NCI-H1092 (cell line): ENCODE measurements at places on chromosomes 7 and 10.
A peak's percentile ranks its signal among the peaks of the same experiment; 100 is the strongest.

DNA sequence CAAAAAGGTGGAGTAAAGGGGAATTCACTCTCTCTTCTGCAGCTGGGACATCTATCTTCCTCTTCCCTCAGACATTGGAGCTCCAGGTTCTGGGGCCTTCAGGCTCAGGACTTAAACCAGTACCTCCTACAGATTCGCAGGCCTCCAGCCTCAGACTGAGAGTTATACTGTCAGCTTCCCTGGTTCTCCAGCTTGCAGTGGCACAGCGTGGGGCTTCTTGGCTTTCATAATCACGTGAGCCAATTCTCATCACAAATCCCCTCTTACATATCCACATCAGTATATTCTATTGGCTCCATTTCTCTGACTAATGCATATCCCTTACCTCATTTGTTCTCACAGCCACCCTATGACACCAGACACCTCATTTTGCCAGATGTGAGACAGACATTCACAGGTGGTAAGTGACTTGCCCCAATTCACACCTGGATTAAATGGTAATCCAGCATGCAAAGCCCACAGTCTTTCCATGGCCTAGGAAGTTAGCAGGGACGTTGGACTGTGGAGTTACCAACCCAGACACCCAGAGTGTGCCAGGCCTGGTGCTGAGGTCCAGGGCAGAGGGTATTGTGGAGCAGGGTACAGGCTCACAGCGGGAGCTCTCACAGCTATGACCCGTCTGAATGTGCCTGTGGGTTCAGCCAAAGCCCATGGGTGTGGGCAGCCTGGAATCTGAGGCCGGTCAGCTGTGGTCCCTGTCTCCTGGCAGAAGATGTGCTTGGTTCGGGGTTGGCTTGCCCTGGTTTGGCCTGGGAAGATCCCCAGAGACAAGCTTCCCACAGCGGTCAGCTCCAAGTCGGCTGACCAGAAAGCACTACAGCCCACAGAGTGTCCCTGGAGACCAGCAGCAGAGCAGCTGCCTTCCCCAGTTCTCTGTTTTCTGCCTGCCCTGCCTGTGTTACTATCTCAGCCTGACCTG is 18.4 kb upstream of the ZCCHC24 start:
- DNase-seq = no peak

DNA sequence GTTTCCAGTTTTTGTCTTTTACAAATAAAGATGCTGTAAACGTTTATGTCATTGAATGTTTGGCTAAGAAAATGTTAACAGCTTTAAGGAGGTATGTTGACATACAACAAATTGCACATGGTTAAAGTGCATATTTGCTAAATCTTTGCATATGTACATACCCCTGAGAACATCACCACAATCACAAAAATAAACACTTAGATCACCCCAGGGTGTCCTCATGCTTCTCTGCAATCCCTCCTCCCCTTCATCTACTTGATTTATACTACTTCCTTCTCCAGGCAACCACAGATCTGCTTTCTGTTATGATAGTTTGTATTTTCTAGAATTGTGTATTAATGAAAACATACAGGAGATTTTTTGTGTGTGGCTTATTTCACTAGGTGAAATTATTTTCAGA is 209.5 kb downstream of the GLRX3 start:
- DNase-seq = no peak

- DNase-seq = peak; percentile 96
Observed at GRCh38 chr7:23470330-23471105, at the start of gene IGF2BP3. TSS of gene IGF2BP3 (minus strand) at chr7:23470491. CDS start at chr7:23470110, 381 bp downstream.

DNA sequence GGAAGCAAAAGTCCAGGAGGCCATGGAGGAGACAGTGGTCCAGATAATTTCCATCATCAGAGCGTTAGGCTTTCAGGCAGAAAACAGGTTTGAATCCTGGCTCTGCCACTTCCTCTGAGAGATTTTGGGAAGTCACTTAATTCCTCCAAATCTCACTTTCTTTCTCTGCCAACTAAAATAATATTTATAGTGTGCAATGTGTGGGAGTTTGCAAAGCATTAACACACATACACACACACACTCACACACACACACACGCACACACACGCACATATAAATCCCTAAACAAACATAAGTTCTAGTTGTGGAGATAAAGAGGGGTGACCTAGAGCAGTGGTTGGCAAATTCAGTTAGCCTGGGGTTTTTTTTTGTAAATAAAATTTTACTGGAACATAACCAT is 84.8 kb downstream of the TRIL start:
- no peak for DNase-seq

GRCh38 chr10:128643658-128644057 is 517.4 kb upstream of the MKI67 start:
- DNase-seq = no peak

DNA sequence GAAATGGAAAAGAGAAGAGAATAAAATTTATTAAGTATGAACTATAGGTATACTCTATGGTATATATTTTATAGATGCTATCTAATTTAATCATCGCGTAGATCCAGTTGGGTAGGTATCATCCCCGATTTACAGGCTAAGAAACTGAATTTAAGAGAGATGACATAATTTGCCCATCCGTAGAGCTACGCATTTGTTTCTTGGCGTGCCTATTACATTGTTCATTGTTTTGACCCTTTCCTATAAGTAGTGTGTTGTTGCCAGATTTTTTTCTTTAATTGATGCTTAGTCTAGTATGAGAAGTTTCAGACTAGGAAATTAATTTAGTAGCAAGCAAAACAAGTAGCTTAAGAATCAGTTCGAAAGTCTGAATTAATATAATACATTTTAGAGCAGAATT is 205.7 kb upstream of the NPSR1 start:
- DNase-seq = no peak

GRCh38 chr10:111075577-111076185 is 1.1 kb upstream of the ADRA2A start:
- no peak for DNase-seq

DNA sequence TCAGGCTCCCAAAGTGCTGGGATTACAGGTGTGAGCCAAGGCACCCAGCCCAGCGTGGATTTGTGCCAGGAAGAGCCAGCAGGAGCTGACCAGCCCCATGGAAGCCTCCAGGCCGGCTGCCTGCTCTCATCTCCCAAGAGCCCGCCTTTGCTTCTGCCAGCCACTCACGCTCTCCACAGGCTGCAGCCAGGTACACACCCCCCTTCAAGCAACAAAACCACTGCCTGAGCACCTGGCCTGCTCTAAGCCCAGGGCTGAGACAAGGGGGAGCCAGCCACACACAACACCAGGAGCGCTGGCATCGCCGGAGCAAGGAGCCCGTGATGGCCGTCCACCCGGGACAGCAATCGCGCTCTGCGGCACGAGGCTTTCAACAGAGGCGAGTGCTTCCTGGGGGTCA is 34.5 kb downstream of the MAD1L1 start:
- DNase-seq = peak; percentile 76

DNA sequence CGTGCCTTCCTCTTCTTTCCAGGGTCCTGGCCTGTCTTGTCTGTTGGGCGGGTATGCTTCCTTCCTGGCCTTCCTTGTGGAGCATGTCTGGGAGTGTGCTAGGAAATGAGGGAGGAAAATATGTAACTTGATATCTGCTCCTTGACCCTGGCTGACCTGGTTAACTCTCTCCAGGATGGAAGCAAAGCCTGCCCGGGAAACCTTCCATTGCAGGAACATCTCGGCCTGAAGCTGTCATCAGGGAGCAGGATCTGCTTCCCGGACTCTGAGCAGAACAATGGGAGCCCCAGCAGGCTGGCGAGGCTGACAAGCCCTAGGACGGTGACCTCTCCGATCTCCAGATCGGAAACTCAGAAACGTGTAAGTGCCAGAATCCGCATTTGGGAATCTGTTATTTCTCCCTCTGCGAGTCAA is 340.3 kb downstream of the FRMD4A start:
- no peak for DNase-seq

DNA sequence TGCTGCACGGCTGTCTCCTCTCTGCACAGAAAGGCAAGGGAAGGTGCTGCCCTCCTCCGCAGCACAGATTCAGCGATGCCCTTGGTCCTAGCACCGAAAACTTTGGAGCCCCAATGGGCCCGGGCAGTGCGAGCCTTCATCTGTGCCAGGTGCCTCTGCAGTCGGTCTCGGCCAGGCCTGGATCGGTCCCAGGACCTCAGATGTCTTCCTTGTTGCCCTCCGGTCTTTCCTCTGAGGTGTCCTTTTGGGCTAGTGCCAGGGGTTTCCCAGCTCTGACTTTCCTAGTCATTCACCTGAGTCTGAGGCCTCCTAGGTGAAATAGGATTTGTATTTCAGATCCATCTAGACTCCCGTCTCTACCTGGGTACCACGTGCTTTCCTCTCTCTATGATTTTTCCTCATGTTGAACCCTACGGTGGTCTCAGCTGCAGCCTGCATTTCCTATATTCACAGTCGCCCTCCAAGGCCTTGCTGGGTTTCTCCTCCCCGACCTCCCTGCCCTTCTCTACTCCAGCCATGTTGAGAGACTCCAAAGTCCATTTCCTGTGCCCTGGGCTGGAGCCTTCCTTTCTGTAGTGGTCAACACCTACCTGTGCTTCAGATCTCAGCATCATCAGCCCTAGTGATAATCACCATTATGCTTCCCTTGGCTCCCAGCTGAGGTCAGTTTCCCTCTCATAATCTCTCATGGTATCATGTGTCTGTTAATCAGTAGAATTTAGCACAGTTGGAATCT is 92.0 kb upstream of the PRSS58 start:
- no peak for DNase-seq
